ENCODE measurements at places on chromosomes 13 and 19.

GRCh38 chr19:43372462-43372861, 19.0 kb downstream of the CD177 start:
- no peak for DNase-seq

DNA sequence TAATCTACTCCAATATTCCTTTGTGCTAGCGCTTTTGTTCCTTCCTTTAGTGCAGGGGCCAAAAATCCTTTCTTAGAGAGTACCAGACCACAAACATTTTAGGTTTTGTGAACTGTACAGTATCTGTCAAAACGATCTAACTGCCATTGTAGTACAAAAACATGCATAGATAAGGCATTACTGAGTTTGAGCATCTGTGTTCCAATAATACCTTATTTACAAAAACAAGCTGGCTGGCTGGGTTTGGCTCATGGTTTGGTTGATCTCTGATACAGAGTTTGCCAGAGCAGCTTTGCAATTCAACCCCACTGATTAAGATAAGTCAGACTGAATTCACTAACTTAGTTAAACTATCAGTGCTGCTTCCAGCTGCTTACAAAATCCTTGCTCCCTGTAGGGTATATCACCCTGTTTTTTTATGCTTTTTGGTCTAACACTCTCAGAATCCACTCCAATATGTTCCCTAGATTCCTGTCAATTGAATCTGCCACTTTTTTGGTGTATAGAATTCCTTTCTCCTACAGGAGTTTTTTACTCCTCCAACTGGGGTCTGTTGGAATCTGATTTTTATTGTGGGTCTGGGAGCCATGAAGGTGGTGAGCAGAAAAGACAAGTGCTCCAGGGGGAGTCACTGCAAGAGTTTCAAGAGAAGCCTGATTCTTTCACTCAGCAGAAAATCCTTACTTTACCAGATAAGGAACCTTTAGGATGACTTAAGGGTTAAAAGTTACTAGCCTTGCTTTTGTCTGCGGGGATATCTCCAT, 1399.4 kb downstream of the EFNB2 start:
- DNase-seq = peak; percentile 67

DNA sequence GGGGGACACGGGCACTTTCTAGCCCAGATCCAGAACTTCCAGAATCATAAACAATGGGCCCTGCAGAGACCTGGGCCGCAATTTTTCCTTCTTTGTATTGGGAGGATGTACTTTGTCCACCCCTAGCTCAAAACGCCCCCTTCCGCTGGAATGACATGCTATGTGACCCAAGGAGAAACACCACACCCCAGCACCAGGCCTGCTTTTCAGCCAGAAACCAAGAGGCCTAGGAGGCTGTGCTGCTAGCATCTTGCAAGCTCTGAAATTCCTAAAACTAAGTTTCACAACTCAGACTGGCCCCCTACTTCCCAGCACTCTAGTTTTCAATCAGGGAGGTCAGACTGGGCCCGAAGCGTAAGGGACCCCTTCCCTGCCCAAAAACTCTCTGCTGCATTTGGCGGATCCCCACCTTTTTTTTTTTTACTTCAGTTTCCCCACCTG, 538 bp downstream of the LSM4 start:
- peak; percentile 81 for DNase-seq

- peak; percentile 94 for DNase-seq
Measured at GRCh38 chr19:18321734-18322102, 1.2 kb downstream of the LSM4 start.

DNA sequence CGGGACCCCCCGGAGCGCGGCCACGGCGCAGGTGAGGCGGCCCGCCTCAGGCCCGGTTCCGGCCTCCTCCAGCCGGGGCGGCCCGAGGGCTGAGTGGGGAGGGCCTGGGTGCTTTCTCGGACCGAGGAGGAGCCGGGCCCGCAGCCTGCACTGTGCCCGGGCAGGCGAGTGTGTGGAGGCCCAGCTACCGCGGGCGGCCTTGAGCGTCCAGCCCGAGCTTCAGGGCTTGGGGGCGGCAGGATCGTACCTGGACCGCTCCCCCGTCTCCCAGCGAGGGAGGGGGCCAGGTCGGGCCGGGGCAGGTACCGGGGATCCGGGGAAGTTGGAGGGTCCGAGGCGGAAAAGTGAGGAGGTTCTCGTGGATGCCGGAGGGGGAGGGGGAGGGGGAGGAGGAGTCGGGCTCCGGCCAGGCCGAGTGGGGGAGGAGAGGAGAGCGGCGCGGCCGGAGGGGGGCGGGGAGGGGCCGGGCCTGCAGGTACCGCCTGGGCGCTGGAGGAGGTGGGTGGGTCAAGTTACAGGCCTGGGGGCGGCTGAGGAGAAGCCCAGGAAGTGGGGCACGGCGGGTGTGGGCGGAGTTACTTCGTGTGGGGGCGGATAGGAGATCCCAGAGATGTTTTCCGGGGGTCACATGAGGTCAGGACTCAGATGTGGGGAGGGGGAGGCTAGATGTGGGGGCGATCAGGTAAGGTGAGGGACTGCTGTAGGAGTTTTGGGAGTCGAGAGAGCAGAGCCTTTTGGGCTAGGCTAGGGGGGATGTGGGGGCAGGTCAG, 545 bp downstream of the NACC1 start:
- DNase-seq = no peak

DNA sequence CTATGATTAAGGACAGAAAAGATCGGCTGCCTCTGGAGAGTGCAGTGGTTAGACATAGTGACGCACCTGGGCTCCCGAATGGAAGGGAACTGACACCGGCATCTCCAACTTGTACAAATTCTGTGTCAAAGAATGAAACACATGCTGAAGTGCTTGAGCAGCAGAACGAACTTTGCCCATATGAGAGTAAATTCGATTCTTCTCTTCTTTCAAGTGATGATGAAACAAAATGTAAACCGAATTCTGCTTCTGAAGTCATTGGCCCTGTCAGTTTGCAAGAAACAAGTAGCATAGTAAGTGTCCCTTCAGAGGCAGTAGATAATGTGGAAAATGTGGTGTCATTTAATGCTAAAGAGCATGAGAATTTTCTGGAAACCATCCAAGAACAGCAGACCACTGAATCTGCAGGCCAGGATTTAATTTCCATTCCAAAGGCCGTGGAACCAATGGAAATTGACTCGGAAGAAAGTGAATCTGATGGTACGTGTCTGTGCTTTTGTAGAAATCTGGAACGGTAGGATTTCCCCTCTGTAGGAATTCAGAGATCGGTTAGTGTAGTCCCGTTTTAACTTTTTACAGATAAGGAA, 16.9 kb downstream of the ERCC5 start:
- no peak for DNase-seq

GRCh38 chr13:36436811-36437210, 4.5 kb downstream of the CCNA1 start:
- DNase-seq = no peak

DNA sequence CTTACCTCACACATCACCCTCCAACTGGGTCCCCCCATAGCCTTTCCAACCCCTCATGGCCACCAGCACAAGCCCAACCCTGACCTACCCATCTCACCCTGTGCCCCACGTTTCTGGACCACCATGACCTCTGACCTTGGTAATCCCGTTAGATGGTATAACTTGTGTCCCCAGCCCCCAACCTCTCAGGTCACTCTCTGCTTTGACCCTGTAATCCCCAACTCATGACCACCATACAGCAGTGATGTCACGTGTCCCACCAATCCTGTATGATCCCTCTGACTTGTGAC, 8.5 kb downstream of the KLC3 start:
- no peak for DNase-seq

DNA sequence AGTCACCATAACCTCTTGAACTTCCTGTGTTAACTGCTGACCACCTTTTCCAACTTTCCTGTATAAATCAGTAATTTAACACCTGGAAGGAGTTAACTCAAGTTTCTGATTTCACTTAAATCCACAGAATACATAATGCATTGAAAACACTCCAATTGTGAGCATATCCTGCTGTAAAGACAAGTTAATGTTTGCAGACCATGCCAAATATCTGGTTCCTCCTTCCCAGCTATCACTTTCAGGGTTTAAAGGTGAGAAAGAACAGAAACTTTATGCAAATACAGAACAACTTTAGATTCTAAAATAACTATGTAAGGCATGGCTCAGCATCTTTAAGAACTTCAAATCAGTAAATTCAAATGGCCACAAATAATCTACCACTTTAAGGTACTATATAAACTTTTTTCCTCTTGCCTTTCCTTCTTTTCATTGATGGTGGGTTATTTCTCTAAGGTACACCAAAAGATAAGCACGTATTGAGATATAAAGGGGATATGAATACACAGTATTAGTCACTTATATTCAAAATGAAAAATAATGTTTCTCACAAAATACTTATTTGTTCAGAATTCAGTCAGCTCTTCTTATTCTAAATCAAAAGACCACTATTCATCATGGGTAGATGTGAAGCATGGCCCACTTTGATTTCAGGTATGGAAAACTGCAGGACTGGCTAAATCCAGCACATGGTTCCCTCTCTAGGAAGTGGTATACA, 6.6 kb upstream of the TPTE2 start:
- DNase-seq = no peak

DNA sequence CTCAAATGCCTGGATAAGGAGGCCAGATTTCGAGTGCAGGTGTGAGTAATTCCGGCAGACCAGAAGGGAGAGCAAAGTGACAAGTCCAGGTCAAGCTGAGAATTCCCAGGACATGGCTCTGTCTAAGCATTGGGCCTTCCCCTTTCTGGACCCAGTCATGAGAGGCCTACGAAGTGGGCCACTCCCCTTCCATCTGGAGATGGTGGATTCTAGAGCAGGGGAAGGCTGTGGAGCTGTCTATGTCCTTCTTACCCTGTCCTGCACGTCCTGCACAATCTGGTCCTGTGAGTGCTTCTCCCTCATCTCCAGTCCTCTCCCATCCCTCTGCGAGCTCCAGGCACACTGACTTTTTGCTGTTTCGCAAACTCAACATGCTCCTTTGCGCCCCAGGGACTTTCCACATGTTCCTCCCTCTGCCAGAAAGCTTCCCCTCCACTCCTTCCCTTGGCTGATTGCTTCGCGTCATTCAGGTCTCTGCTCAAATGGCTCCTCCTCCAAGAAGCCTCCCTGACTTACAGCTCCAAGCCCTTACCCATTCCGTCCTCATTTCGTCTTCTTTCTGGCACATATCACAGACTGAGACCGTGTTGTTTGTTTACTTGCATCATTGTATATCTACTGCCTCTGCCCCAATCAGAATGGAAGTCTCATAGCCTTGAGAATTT, 193.2 kb downstream of the URI1 start:
- no peak for DNase-seq

DNA sequence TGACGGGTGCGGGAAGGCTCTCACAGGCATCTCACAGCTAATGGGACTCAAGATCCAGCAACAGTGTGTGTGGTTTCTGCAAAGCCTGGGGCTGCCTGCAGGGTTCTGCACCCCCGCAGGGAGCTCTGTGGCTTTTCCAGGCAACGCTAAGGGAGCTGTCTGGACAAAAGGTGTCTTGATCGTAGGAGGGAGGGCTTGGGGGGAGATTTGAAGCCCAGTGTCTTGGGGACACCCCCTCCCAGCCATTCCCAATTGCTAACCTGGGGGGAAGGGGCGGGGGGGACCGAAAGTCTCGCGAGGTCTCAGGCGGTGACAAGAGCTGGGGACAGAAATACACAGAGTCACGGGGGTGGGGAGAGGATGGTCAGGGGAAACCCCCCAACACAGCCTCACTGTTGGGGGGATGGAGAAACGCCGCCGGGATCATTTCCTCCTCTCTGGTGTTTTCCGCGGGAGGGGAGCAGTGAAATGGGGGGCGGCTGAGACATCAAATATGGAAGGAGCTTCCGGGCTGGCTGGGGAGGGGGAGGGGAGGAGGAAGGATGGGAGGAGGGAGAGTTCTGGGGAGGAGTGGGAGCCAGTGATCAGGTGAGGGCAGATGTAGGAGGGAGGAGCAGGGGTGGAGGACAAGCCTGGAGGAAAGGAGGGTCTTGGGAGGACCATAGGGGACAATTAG, 13.3 kb downstream of the KCNC3 start:
- DNase-seq = no peak
